CD4-positive, alpha-beta T cell treated with Interleukin-6 for 4 hours (primary cell): ENCODE measurements at places on chromosomes 6 and 20.

- no peak for DNase-seq
Observed at GRCh38 chr20:3461211-3461771, 9.5 kb upstream of the ATRN start.

GRCh38 chr6:4383910-4384638 lies 248.7 kb upstream of the ECI2 start:
- no peak for DNase-seq

DNA sequence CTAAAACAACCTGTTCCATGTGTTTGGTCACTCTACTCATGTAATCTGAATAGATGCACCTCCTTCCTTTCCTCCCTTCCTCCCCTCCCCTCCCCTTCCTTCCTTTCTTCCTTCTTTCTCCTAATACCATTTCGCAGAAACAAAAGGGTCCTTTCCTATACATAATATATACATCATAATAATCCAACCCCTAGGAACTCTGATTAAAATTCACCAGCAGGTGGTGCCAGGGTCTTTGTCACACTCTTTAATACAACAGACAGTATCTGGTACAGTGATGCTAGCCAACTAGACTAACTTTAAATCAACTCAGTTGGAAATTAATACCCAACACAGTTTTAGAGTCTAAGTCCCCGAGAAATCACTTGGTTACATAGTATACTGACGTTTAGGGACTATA lies 181.2 kb upstream of the SHLD1 start:
- peak; percentile 69 for DNase-seq

GRCh38 chr20:50834599-50835005 lies 39.7 kb downstream of the BCAS4 start:
- no peak for DNase-seq

GRCh38 chr6:69084746-69085335 lies 449.8 kb downstream of the ADGRB3 start:
- no peak for DNase-seq

DNA sequence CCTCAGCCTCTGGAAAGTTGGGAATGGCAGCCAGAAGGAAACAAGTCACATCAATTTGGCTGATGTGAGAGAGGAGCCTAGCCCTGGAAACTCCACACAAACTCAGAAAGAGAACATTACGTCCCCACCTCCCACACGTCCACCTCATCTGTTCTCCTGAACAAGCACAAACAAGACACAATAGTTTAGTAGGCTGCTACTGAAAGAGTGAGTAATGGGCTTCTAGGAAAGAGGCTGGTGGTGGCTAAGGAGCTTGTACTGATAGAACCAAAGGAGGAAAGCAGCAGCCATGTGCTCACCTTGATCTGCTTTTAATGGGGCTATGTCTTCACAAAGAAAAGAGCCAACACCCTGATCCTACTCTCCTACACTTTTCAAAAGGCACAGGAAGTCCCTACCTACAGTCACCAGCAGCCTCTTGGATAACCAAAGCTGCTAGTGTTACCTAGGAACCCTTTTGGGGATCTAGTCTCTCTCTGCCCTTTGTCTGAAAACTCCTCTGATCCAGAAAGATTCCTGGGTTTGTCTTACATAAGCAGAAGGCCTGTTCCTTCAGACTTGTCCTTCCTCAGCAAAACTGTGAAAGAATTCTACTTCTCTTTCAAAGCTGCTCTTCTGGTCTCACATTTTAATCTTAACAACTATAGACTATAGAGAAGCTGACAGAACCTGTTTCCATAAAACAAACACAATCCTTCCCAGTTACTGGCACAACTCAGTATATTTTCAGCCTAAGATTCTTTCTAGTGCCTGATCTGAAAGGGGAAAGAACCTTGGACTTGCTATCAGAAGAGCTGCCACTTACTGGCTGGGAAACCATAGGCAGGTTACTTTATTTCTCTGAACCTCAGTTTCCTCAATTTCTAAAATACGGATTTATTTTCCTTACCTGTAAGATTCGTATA lies 3.1 kb downstream of the PLAGL2 start:
- no peak for DNase-seq

DNA sequence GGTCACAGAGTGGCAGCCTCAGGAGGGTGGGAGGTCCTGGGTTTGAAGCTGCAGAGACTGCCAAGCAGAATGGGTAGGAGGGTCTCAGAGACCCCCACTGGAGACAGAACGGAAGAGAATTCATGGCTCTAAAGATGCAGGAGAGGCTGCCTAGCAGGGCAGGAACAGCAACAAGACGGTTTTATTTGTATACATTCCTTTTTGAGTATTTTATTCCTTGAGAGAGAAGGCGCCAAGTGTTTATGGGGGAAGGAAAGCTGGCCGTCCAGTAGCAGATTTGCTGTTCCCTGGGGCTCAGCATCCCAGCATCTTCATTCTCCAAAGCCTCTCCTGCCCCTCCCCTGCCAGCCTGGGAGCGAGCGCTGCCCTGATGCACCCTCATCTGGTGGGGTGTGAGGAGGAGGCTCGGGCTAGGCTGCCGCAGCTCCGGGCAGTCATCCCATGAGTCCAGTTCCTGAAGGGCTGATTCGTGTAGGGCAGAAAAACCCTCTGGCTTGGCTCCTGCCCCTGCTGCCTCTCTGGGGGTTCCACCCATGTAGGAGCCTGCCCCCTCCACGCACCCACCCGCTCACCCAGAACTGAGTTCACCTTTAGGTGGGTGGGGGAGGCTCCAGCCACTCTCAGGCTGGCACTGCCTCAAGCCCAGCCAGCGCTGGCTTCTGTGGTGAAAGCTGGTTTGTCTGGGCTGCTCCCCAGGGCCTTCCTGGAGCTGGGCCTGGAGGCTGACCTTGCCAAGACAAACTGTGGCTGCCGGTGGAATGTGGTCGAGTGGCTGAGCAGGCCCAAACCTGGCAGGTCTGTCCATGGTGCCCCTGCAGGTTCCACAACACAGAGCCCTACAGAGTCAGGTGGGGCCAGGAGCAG lies 32.4 kb downstream of the CPXM1 start:
- DNase-seq = no peak

- DNase-seq = no peak
Observed at GRCh38 chr6:144153260-144153659, 2.9 kb downstream of the STX11 start.

DNA sequence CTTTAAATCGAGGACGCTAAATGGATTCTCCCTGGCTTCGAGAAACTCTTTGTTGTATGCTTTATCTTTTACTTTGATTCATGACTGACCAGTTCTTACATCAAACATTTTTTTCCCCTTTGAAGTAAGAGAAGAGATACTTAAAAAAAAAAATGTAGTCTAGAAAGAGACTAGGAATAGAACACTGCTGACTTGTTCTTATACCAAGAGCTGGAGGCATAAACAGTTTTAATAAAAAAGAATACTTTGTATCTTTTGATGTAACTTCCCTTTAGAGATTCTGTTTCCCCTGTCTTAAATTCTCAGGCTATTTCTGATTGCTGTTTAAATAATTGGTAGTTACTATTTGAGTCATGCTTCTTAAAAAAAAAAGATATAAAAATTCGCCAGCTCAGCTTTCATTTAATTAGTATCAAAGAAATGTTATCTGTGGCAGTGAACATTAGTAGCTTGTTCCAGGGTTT lies 4.8 kb downstream of the ASXL1 start:
- DNase-seq = no peak

DNA sequence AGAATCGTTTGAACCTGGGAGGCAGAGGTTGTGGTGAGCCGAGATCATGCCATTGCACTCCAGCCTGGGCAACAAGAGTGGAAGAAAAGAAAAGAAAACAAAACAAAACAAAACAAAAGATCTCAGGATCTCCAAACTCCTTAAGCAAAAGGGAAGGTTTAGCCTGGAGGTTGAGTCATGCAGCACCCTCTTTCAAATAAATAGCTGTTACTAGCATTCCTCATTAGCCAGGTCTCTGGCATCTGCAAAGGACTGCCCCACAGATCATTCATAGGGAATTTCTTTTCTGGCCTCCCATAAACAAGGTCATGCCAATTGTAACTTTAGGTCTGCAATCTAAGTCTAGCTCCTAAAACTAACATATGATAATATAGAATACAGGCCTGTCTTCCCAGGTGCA lies 37.2 kb downstream of the EDN1 start:
- no peak for DNase-seq

DNA sequence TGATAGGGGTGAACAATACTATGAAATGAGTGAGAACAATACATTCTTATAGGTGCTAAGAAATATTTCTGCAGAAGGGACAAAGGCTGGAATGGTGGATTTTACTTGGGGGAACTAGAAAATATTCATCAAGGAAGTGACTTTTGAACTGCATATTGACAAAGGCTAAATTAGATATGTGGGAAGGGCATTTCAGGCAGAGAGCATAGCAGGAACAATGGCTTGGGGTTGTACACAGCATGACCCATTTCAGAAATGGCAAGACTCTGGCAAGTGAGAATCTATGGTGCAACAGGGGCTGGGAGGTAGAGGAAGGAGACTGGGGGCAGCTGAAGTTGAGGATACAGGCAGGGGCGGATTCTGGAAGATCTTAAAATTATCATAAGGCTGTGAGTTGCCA lies 46.7 kb upstream of the KIF16B start:
- no peak for DNase-seq

DNA sequence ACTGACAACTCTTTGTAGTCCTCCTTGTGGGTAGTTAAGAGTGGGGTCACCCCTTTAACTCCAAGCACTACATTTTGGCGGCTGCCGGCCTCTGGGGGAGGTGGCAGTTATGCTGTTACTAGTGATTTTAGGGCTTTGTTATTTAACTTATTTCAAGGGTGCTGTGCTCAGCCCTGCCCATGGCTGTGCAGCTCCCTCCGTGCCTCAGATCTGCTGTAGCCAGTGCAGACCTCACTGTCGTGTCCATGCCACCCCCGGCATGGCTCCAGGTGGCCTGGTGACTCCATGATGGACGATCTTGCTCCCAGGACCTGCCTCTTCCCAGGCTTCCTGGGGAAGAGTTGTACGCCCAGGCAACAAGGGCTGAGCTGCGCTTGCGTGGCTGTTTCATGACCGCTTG lies 15.4 kb downstream of the UQCC2 start:
- no peak for DNase-seq

- no peak for DNase-seq
Observed at GRCh38 chr6:92942549-92942948, 476.8 kb downstream of the EPHA7 start.

GRCh38 chr6:111555036-111555435 lies 50.6 kb downstream of the TRAF3IP2 start:
- no peak for DNase-seq

DNA sequence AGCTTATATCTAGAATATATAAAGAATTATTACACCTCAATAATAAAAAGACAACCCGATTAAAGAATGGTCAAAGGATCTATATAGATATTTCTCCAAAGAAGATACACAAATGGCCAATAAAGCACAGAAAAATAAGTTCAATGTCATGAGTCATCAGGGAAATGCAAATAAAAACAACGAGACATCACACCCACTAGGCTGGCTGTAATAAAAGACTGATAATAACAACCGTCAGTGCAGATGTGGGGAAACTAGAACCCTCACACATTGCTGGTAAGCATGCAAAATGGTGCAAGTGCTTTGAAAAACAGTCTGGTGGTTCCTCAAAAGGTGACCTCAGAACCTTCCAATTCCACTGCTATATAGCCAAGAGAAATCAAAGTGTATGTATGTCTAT lies 33.0 kb downstream of the TBX18 start:
- DNase-seq = no peak

DNA sequence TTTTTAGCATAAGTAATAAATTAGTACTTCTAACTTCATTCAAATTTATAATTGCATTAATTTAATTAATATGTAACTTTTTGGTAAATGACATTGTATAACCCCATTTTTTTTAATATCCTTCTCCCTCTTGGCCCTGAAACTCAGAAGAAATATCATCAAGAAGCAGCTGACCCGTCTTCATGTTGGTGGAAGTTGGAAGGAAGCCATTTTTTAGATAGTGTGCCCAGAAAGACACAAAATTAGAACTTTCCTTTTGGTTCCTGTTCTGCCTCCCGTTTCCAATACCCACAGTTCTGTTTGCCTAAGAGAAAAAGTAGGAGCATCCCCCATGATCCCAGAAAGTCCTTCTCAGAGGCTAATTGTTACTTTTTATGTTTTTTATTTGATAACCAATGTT lies 65.5 kb downstream of the PLCB4 start:
- DNase-seq = no peak

DNA sequence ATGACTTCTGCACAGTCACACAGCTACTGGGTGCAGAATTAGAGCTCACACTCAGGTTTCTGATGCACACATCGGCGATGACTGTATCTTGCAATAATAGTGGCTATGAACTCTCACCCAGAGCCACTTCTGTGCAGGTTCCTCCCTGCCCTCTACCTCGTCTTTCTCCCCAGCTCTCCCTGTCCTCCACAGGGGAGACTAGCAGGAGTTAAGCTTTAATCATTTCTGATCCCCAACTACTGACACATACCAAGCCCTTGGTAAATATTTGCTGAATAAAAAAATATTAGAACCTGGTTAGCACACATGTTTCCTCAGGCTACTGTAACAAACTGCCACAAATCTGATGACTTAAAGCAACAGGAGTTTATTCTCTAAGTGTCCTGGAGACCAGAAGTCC lies 222.7 kb upstream of the FOXA2 start:
- DNase-seq = no peak

GRCh38 chr6:137589067-137589848 lies 95.1 kb upstream of the OLIG3 start:
- DNase-seq = peak; percentile 55

DNA sequence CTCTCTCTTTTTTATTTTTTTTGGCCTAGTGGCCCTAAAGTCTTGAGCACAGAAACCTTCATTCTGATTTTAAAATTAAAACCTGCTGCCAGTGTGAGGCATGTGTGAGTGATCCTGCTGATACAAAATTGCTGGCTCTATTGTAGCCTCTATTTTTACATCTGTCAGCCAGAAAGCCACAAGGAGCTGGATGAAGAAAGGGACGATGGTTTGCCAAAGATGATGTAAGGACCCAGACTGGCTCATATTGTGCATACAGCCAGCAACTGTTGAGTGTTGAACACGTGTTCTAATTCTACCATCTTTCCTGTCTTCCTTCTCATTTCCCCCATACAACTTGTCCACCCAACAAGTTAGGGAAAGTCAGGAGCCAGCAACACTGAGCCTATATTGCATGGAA lies 40.8 kb upstream of the ATXN1 start:
- no peak for DNase-seq

DNA sequence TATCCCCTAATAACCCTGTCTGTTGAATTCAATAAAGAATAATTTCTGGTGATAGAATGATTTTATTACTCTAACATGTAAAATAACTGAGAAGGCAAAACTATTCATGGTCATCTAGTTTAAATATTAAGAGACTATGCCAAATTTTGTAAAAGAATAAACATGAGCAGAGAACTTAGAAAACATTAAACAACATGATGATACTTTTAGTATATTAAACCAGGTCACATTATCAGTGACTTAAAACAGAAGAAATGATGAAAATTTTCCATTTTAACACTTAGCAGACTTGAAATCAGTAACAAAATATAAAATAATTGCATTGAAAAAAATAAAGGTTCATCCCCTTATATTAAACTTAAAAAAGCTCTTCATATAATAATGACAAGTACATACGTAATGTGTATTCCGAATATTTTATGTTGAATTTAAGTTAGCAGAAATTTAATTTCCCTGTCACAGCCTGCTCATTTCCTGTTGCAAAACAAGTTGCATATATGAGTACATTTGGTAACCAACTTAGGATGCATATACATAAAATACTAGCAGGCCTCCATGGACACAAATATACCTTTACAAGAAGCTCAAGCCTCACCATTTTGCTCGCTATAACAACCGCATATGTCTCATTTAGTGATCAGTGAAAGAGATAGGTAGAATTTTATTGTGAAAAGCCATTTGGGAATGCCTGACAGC lies 40.6 kb downstream of the DTNBP1 start:
- DNase-seq = no peak
